Nasal cavity respiratory epithelium epithelial cell of viscerocranial mucosa (primary cell): ENCODE measurements at places on chromosomes 6 and 20. TPM values are rescaled to one million over a fixed set of nuclear protein-coding genes. Genes with fewer than 3 reads are reported as not detected.

The OPRL1 gene
- 0.34 and 0.71 TPM in 2 replicates for total RNA-seq

The TMEM244 gene
- not detected in 2 replicates for total RNA-seq

The CTSZ gene
- total RNA-seq, result 57.4 and 119 TPM in 2 replicates

The STMN3 gene
- under 0.01 and 1.2 TPM in 2 replicates for total RNA-seq

The YTHDF1 gene
- total RNA-seq, result 28.4 and 47.5 TPM in 2 replicates

The MAP7 gene
- 37.3 and 48.5 TPM in 2 replicates for total RNA-seq
